ENCODE measurements at places on chromosomes 4 and X.

DNA sequence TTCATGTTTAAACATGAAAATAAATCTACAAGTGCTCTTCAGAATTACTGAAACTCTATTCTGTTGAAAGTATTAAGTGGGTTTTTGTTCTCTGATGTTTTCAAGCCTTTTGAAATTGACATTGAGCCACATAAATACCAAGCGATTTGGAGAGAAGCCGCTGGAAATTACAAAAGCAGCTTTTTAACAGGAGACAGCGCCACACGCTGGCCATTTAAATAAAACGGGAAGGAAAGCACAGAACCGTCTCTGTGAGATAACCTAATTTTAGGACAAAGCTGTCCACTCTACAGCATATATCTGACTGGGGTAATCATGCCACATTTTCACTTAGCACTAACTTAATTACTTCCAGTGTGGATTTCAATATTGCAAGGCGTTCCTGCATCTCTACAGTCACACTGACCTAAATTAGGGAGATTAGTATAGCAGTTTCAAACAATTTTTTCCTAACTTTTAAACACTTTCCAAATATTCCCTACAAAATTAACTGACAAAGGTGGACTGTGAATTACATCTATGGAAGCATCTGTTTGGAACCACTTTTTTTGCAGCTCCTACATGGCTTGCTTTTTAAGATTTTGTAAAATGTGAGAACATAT is 6.8 kb upstream of the ANOS1 start:
- peak; percentile 68 for DNase-seq

DNA sequence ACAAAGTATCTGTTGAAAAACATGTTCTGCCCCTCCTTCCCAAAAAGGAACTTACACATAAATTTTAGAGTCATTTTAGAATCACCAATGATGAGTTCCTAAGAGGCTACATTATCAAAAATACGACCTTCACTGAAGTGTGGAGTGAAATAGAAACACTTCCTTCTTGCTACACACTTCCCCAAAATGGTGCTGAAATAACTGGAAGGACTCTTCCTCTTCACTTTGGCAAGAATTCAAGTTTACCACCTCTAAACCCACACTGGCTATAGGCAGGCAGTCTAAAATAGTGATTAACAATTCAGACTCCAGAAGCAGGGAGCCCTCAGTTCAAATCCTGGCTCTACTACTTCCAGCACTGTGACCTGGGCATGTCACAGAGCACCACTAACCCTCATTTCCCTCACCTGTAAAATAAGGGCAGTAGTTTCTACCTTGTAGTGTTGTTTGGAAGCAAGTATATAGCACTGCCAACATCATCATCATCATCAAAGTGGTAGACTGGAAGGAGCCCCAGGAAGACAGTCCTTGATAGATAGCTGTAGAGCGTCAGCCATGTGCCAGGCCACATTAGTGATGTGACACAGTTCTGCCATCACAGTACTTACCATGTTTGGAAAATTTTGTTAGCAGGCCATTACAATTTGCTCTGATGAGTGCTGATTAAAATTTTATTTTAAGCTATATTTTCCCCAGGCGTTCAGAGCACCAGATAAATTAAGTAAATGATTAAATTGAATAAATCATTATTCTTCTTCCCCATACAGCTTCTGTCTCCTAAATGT is 103.3 kb downstream of the PARM1 start:
- no peak for DNase-seq

DNA sequence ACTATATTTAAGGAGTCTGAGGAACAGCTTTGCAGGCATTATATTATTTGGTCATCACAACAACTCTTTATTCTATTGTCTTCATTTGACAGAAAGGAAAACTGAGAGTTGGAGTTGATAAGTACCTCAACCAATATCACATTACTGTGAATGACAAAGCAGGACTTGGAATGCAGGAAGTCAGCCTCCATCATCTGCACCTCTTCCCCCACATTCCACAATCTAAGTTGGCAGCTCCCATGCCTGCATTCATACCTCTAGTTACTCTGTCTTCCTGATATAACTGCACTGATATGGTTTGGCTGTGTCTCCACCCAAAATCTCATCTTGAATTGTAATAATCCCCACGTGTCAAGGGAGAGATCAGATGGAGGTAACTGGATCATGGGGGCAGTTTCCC is 356.7 kb downstream of the GALNTL6 start:
- no peak for DNase-seq

DNA sequence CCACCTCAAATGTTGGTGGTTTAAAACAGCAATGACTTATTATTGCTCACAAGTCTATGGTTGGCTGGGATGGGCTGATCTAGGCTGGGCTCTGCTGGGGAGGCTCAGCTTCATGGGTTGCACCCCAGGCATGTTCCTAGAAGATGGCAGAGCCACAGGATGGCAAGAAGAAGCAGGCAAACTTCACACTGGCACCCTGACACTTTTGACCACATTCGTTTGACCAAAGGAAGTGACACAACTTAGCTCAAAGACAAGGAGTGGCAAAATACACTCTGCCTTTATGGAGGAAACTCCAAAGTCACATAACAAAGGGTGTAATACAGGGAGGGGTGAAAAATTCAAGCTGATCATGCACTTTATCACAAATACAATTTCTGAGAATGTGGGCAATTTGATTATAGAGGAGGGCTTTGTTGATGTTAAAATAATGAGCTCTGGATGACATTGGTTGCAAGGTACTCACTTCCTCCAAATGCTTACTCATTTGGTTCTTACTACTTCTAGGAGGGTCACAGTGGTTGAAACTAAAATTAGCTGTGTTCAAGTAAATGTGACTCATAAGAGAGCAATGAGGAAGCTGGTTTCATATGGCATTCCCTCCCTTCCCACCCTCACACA is 249.2 kb upstream of the RPS6KA3 start:
- no peak for DNase-seq

DNA sequence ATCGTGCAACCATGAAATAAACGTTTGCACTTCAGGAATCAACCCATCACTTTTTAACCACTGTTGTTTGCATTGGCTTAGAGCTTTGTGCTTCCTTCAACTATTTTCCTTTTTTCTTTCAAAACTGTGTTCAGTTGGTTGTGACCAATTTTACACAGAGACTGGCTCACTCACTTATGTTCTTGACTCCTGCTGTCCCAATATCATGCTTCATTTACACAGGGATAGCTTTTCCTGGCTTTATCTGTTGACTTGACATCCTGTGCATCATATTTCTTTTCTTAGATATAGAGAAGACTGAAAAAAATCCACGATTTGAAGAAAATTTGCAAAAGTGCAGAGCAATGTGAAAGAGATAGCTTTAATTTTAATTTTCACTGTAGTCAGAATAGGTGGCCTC is 38.8 kb downstream of the REPS2 start:
- DNase-seq: no peak

- no peak for DNase-seq
Observed at GRCh38 chr4:140014284-140014683, 139.7 kb downstream of the MAML3 start.

- no peak for DNase-seq
Observed at GRCh38 chr4:6852582-6852981, 57.0 kb upstream of the TBC1D14 start.
